ENCODE measurements at places on chromosomes 2 and 18. TPM values are rescaled to one million over a fixed set of nuclear protein-coding genes. Genes with fewer than 3 reads are reported as not detected.

DNA sequence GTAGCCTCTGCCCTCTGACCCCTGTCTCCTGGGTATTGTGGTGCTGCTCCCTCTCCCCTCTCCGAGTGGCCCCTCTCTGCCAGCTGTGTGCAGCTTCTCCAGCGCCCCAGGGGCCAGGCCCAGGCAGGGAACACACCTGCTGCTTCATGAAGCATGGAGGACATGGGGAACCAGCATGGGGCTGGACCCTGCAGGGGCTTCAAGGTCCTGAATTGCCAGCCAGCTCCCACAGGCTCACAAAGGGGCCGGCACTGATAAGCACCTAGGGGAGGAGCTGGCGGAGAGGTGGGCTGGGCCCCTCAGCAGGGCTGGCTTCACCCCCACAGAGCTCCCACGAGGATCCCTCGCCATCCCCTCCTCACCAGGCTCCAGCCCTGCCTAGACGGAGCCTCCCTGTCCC, 77.4 kb upstream of the GPC1 start:
- DNase-seq, result no peak

Gene SLC4A3
- 3.0 TPM for total RNA-seq

Gene CHMP3
- total RNA-seq, result 90.2 TPM

DNA sequence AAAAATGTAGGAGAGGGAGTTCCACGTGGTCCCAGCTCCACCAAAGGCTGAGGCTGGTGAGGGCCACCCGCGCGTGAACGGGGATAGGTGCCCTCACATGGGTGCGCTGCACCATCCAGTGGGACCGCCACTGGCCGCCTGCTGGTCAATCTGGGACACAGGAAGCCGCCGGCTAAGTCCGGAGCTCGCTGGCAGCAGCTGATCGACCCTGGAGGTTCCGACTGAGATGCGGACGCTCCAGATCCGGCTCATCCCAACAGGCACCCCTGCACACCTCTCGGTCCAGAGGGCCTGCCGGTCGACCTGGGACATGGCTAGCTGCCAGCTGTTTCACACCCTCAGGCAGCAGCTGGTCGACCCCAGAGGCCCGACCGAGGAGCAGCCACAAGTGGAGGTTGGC, 116.5 kb upstream of the ANKRD30BL start:
- no peak for DNase-seq

DNA sequence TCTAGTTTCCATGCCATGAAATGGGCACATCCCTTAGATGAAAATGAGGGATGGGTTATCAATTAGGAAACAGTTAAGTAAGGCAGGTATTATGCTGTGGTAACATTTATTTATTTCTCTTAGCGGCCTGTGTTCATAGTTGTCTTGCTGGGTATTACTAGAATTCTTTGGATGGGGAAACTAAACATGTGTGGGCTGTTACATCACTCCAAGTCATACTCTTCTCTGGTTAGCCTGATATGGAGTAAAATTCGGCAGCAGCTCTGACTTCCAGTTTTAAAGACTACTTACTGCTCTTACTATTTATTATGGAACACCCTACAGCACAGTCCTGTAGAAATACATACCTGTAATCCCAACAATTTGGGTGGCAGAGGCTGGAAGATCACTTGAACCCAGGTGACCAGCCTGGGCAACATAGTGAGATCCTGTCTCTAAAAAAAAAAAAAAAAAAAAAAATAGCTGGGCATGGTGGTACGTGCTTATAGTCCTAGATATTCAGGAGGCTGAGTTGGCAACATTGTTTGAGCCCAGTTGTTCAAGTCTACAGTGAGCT, 33.1 kb upstream of the RASGRP3 start:
- DNase-seq, result no peak

Gene ESPNL
- total RNA-seq, result not detected

DNA sequence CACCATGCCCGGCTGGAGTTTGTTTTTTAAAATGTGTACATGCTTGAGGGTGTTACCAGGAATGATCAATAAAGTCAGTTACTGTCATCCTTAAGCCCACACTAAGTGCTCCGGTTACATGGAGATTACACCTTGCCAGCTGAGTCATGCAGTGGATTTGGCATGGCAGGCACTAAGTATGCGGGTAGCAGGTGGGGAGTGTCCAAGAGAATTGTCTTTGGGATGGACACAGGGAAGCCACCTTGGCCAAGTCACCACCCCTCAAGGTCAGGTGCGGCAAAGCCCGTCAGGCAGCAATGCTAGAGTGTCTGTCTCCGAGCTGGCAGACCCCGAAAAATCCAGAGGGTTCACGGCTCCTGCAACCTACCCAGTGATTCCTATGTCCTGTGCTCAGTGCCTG, 54.8 kb downstream of the GBX2 start:
- no peak for DNase-seq

- no peak for DNase-seq
Observed at GRCh38 chr2:161424891-161425727, 9.0 kb downstream of the TBR1 start.

- no peak for DNase-seq
Observed at GRCh38 chr18:63046375-63046774, 273.2 kb downstream of the BCL2 start.

DNA sequence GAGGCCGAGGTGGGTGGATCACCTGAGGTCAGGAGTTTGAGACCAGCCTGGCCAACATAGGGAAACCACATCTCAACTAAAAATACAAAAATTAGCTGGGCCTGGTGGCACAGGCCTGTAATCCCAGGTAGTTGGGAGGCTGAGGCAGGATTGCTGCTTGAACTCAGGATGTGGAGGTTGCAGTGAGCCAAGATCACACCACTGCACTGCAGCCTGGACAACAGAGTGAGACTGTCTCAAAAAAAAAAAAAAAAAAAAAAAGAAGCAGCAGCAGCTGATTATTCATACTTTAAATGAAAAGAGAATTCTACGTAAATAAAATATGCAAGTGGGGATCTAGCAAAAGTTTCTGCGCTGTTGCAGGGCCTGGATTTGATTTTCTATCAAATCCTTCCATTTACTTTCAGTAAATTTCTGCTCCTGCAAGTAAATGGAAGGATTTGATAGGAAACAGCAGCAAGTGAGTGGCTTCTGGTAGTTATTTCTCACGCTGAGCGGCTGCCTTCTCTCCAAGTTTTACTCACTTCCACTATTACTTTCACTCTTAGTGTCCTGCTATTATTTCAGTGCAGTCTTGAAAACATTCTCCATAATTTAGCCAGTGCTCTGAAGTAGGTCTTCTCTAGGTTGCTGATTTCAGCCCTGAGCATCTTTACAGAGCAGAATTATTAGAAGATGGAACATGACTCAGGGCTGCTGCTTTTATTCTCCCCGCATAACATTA, 68.4 kb downstream of the SLC16A14 start:
- DNase-seq, result no peak

Gene INHA
- total RNA-seq, result not detected

- no peak for DNase-seq
Observed at GRCh38 chr2:100208141-100208770, 65.9 kb upstream of the AFF3 start.

Gene TMEM185B
- total RNA-seq, result 20.6 TPM

DNA sequence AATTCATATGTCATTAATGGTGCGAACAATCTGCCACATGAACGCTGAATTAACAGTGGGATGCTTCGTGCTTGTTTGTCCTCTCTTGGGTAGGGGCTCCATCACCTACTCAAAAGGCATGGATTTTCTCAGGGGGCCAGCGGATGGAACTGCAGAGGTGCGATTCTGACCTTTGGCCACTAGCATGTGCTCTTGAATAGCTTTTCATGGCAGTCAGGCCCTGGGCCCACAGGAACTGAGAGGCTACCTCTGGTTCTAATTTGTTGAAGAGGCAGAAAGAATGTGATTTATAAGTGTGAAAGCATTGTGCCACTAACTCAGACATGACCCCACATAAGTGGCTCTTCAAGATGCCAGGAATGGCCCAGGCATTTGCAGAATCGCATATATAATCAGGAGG, 283.2 kb downstream of the INSIG2 start:
- no peak for DNase-seq

- DNase-seq, result no peak
Observed at GRCh38 chr2:6423157-6423556, 442.6 kb downstream of the CMPK2 start.

DNA sequence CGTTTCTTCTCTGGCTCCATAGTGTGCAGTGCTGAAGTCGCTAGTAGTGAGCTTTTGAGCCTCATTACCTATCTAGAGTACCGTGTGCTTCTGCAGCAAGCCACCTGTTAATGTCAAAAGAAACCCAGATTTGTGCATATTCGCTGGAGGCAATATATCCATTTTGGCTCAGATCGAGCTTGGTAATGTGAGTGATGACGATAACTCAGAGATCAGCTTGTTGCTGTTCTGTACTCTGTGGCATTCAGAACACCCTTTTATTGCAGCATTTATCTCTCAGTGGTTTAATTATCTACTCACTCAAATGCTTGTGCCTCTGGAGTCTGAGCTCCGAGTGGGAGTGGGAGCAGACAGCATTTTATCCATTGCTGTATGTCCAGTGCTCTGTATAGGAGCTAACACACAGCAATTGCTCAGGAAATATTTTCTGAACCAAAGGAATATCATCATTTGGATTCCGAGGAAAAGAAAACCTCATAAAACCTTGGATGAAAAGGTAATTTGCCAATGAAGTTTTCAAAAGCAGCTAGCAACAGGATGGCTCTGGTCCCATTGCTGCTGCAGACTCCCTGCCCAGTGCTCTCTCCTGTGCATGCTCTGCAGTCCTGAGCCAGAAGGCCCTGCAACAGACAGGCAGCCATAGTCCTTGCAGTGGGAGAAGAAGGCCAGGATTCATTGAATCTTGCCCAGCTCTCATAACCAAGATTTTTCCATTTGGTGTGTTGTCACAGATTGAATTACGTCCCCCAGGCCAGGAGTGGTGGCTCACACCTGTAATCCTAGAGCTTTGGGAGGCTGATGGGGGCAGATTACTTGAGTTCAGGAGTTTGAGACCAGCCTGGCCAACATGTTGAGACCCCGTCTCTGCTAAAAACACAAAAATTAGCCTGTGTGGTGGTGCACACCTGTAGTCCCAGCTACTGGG, 183.8 kb downstream of the MYCN start:
- no peak for DNase-seq

DNA sequence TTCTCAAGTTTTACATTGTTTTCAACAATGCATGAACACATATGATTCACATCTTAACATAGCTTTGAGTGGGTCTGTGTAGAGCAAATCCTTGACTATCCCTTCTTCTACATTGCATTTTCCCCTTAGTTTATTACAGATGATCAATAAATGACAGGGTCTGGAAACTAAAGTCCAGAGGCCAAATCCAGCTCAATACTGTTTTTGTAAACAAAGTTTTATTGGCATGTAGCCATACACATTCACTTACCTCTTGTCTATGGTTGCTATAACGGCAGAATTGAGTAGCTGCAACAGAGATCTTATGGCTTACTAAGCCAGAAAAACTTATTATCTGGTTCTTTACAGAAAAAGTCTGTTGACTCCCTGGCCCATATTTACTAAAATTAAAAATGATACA, 12.8 kb downstream of the FANCL start:
- DNase-seq, result no peak

Gene DUSP19
- total RNA-seq, result 12.4 TPM

Gene ADGRF3
- total RNA-seq, result 0.27 TPM

Measured in uterus (tissue), 4 donors.